ENCODE measurements at places on chromosomes 4 and X.

DNA sequence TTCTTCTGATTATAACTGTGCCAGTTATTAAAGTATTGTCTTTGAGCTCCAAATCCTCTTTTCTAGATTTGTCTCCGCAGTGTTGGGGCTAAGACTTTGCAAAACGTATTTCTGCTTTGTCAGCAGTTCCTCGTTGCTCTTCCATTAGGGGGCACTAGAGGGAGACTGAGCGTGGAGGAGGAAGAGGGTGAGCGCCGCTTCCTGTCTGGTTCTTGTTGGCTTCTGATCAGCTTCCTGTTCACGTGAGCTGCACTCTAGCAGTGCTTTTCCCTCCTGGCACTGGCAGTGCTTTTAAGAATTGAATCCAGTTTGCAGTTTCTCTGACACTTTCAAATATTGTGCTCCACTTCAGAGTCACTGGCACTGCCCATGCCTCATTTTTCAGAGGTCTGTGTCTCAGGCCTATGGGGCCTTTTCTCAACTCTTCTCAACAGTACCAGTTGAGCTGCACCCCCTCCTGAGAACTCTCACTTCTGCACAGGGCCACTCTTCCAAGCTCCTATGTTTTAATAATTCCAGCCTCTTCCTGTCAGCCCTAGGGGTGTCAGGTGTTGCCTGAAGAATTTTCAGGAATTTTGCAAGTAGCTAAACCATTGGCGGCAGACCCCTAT, 54.4 kb upstream of the LCORL start:
- DNase-seq = no peak

DNA sequence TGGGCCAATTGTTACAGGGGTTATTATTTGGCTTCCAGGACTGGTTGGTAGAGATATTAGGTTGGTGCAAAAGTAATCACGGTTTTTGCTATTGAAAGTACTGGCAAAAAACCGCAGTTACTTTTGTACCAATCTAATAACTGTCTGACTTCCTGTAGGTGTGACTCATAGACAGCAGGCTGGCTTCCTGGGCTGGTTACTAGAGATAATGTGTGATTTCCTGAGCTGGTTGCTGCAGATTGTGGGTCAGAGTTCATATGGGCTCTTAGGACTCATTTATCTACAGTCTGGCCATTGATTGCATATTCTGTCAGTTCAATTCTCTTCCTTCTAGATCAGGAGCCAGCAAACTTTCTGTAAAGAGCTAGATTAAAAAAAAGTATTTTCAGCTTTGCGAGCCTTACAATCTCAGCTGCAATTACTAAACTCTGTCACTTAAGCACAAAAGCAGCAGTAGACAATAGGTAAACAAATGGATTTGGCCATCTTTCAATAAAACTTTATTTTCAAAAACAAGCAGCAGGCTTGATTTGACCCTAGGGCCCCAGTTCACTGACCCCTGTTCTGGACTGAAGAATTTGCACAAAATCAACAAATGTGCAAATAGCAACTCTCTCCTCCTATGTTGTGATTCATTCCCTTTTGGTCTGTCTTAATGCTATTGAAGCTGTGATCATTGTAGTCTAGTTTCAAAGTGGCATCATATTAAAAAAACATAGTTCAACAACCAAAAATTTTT, 50.8 kb upstream of the BOD1L1 start:
- DNase-seq = no peak

DNA sequence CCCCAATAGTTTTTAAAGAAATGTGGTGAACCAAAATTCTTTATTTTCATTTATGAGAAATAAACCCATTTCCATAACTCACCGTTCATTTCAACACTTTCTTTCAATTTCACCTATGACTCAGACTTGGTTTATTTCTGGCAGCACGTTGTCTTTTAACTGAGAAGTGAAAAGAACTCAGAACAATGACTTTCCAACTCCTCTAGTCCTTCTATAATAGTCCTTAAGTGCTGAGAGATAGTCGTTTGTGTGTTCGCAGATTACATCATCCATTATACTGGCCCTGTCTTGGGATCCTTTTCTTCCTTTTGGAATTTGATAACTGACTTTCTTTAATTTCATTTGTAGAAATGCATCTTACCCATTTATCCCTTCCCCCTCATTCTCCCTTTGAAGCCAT, 113.6 kb downstream of the GLUD2 start:
- no peak for DNase-seq

DNA sequence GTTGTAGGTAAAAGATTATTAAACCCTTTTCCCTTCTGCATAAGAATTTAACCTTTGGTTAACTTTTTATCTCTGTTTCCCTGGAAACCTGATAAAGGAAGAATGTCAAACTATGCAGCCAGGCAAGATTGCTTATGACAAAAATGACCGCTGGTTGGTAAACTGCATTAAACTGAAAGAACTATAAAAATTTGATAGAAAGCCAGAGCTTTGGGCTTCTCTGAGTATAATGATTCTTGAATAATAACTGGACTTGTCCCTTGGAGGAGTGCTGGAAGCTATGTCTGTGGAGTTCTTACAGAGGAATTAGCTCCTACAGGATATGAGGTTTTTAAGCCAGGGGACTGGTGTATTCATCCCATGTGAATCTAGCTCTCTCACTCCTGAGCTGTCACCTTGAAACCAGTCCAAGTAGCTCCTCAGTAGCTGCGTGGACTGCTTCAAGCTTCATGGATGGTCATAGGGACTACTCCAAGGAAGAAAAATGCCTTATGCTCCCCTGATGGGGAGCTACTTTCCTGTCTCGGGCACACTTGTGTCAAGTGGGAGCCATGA, 52.0 kb downstream of the RASL11B start:
- no peak for DNase-seq
